ENCODE measurements at places on chromosomes 6 and 20.

DNA sequence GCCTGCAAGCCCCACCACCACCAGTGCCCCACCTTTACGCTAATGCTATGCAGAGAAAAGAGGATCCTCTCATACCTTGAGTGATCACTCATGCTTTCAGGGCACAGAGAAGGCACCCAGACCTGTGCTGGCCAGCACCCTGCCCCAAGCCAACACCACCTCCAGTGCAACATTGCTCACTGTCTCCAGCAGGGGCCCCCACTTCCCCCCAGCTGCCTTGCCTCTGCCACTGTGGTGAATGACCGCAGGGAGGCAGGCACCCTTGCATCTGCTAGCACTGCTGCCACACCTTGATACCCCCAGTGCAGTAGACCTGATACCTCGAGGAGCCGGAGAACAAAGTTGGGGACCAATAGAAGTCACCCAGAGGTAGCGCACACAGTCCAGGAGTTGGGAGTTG, 139.2 kb upstream of the PLN start:
- no peak for DNase-seq

DNA sequence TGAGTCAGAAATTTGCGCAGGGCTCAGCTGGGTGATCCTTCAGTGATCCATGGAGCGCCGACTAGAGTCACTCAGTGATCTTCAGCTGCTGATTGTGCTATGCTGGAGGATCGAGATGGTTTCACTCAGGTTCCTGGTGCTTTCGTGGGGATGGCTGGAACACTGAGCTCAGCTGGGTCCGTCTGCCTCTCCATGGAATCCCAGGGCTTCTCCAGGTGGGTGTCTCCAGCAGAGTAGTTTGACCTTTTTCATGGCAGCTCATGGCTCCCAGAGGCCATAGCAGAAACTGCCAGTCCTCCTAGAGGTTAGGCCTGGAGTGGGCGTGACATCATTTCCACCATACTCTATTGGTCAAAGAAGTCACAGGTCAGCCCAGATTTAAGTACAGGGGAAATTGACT, 88.8 kb upstream of the SIRPA start:
- DNase-seq = no peak

GRCh38 chr20:13220194-13220903, 725 bp upstream of the ISM1 start:
- no peak for DNase-seq

DNA sequence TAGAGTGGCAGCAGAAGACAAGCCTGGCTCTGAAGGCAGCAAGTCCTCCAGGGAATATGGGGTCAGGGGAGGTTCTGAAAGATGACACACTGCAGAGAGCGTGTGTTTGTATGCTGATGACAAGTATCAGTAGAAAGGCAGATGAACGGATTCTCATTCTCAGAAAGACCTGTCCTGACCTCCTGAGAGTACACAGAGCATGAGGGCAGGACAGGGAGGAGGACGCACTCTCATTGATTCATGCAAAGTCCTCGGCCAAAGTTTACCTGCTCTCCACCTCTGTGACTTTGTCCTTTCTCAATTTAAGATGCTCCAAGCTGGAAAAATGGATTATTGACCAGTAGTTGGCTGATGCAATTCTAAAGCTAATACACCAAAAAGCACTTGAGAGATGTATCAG, 156.7 kb downstream of the LPA start:
- no peak for DNase-seq

DNA sequence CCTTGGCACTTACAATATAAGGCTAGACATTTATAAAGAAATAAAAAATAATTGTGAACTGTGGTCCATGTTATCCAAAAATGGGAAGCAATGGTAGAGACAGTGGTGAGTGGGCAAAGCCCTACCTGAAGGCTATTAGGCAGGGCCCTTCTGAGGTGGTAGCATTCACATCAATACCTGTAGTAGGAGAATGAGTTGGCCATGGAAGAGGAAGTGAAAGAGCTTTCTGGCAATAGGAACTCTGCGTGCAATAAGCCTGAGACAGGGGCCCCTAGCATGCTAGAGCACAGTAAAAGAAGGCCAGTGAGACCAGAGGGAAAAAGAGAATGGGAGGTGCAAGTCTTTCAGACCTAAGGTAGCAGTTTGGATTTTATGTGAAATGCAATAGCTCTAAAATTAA, 754.5 kb downstream of the PTPRT start:
- no peak for DNase-seq

GRCh38 chr6:110170081-110170480, 9.4 kb downstream of the WASF1 start:
- no peak for DNase-seq

DNA sequence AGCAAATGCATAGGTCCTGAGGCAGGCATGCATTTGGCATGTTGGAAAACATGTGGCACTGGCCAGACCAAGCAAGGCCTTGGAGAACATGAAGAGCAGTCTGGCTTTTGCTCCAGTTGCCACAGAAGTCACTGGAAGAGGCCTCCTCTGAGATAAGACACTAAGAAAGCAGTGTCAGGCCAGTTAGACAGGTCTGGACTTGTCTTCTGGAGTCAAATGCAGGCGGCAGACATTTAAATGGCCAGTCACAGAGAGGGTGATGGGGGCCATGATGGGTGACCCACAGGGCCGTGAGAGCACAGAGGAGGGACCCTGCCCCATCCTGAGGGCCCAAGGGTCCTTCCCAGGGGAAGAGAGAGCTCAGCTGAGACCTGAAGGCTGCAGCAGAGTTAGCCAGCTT, 26.7 kb upstream of the ADA start:
- DNase-seq = no peak

- DNase-seq = no peak
These were observed 25.8 kb downstream of the TBPL1 start for GRCh38 chr6:133978896-133979240.

DNA sequence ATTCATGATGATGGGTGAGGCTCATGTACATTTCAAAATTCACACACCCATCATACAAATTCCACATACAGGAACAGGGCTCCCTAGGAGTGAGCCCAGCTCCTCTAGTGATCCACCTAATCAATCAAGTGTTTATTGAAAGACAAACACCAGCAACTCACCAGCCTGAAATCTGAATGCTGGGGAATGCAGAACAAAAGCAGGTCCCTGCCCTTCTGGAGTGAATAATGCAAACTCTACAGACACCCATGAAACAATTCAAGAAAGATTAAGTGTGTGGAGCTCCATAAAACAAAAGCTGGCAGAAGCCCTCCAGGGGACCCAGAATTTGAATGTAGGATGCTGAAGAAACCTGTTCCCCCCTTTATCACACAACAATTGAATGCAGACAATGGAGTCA, 396.7 kb upstream of the JARID2 start:
- no peak for DNase-seq

DNA sequence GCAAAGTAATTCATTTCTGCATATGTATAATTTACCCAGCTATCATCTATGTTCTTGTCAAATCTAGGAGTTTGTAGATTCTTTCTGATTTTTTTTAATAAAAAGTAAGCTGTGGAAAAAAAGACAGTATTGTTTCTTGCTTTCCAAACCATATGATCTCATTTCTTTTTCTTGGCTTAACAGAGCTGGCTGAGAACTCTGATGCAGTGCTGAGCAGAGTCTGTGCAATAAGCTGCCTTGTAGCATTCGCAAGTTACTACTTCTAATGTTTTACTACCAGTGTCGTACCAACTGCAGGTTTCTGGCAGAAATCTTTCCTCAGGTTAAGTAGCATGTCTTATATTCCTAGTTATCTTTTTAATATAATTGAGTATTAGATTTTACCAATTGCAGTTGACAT, 15.6 kb downstream of the RRBP1 start:
- DNase-seq = no peak

DNA sequence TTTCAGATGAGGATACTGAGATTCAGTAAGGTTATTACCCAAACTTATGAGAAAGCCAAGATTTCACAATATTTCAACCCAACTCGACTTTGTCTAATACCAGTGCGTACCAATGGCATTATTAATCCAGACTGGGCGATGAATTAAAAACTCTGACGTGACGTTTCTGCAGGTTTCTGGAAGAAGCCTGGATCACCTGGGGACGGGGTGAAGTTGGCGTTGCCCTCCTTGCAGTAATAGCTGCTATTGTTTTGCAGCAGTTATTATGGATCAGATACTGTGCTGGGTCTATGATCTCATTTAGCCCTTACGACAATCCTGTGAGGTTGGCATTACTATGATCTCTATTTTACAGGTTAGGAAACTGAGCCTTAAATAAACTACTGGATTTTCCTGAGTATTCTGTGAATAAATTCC, 569 bp upstream of the CDC5L start:
- no peak for DNase-seq

- no peak for DNase-seq
These were observed 72.9 kb downstream of the TSBP1 start for GRCh38 chr6:32298632-32299336.

GRCh38 chr20:50797142-50797541, 2.3 kb downstream of the BCAS4 start:
- no peak for DNase-seq

- DNase-seq = no peak
These were observed 117.9 kb downstream of the SIM1 start for GRCh38 chr6:100346828-100347227.

DNA sequence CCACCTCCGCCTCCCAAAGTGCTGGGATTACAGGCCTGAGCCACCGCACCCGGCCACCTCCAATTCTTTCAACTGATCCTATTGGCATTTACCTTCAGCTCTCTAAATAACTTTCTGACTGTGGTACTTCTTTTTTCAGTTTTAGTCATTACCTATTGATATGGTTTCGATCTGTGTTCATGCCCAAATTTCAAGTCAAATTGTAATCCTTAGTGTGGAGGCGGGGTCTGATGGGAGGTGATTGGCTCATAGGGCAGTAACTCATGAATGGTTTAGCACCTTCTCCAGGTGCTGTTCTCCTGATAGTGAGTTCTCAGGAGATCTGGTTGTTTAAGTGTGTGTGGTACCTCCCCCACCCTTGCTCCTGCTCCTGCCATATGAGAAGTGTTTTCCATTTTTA, 140.9 kb downstream of the LPA start:
- no peak for DNase-seq

Measured in stimulated activated CD8-positive, alpha-beta memory T cell treated with anti-CD3 and anti-CD28 coated beads, Interleukin-15, amount 100 ng/mL, for 1 hour (primary cell).